Stimulated activated CD4-positive, alpha-beta T cell treated with anti-CD3 and anti-CD28 coated beads, Interleukin-4, amount 100 ng/mL, for 4 hours (primary cell): ENCODE measurements at places on chromosomes 2 and 18.

- no peak for DNase-seq
Observed at GRCh38 chr2:74620671-74621070, 27.5 kb downstream of the M1AP start.

- no peak for DNase-seq
Observed at GRCh38 chr2:88837511-88838160, 146.2 kb downstream of the RPIA start.

GRCh38 chr2:7052404-7052803 is 135.2 kb downstream of the RNF144A start:
- DNase-seq, result no peak

DNA sequence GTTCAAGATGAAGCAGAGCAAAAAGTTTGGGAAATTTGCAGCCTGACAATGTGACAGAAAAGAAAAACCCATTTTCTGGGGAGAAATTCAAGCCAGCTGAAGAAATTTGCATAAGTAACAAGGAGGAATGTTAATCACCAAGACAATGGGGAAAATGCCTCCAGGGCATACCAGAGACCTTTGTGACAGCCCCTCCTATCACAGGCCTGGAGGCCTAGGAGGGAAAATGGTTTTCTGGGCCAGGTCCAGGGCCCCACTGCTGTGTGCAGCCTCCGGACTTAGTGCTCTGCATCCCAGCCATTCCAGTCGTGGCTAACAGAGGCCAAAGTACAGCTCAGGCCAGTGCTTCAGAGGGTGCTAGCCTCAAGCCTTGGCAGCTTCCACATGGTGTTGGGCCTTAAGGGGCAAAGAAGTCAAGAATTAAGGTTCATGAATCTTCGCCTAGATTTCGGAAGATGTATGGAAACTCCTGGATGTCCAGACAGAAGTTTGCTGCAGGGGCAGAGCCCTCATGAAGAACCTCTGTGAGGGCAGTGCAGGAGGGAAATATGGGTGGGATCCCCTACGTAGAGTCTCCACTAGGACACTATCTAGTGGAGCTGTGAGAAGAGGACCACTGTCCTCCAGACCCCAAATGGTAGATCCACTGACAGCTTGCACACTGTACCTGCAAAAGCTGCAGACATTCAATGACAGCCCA is 314.1 kb upstream of the TRIB2 start:
- DNase-seq, result no peak

DNA sequence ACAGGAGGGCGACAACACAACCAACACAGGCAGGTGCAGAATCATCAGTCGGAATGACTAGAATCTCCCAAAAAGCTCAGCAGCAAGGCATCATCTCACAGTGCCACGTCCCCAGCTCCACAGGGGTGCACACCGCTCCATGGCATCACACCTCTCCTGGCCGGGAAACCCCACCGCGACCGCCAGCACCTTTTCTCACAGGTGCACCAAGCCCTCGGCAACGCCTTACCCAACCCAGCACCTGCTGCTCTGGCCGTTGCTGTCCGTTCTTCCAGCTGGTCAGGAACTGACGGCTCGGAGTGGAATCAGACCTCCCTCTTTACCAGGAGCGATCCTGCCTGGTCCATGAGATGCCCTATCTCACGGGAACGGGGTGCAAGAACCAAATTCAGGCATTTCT is 61.3 kb downstream of the ZNF516 start:
- no peak for DNase-seq

- DNase-seq, result no peak
Observed at GRCh38 chr2:219127037-219127635, 33.5 kb downstream of the NHEJ1 start.

- DNase-seq, result no peak
Observed at GRCh38 chr18:11293794-11294193, 144.4 kb upstream of the PIEZO2 start.

DNA sequence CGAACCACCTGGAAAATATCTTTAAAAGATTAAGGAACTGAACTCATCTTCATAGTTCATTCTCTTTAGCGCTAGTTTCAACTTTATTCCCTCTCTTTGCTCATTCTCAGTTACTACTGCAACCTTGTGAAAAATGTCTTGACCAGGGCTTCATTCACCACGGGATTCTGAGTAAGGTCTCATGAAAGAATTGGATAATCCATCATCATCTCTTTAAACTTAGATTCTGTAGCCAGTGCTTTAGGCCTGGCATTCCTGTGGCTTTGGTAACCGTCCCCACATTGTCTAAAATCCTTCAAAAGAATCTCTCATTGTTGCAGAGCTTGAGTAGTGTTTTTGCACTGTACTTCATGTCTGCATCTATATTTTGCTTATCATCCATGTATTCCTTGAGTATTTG is 229.5 kb downstream of the ETAA1 start:
- DNase-seq, result no peak

GRCh38 chr18:9719421-9719981 is 11.4 kb downstream of the RAB31 start:
- no peak for DNase-seq
